ENCODE measurements at places on chromosomes 11 and 22.

DNA sequence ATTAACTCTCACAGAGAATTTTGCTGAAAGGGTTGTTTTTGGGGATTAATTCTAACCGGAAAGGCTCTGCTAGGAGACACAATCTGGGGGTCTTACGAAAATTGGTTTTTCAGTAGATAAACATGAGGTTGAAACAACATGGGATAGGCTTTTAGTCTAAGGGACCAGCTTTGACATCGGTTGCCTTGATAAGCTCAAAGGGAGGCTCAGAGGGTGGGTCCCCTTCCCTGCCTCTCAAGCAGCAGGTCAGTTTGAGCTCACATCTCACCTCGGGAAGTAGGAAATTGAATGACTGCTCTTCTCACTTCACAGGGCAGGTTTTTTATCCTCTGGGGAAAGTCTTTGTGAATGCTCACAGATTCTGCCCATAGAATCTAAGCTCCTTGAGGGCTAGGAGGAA is 70.2 kb upstream of the KIRREL3 start:
- DNase-seq = no peak

- DNase-seq = no peak
Measured at GRCh38 chr11:33685082-33685481, 15.5 kb downstream of the C11orf91 start.

DNA sequence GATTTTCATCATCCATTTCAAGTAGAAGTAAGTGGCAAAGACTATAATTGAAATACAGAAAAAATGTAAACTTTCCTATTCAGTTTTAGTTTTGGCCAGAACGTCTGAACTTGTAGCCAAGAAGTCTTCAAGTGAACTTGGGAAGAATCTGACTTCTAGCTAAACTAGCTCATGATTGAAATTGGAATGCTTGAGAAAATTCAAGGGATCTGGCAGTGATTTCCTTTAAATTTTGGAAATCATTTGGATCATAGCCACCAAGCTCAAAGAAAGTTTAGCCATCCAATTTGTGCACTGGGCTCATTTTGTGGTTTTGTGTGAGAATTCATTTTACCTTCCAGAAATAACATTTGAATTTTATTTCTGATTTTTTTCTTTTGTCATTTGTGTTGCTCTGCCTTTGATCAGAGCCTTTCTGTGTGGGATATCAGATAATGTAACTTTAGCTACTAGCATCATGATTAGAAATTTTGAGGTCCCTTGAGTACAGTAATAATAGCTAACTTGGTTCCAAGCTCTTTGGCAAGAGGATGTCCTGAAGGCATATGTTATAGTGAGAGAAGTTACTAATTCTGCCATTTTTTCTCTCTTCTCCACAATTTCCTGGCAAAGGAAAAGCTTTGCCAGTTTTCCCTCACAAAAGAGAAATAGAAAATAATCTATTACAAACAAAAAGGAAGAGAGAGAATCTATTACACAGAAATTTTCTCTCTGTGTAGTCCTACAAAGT is 2123.7 kb upstream of the RAG2 start:
- no peak for DNase-seq

DNA sequence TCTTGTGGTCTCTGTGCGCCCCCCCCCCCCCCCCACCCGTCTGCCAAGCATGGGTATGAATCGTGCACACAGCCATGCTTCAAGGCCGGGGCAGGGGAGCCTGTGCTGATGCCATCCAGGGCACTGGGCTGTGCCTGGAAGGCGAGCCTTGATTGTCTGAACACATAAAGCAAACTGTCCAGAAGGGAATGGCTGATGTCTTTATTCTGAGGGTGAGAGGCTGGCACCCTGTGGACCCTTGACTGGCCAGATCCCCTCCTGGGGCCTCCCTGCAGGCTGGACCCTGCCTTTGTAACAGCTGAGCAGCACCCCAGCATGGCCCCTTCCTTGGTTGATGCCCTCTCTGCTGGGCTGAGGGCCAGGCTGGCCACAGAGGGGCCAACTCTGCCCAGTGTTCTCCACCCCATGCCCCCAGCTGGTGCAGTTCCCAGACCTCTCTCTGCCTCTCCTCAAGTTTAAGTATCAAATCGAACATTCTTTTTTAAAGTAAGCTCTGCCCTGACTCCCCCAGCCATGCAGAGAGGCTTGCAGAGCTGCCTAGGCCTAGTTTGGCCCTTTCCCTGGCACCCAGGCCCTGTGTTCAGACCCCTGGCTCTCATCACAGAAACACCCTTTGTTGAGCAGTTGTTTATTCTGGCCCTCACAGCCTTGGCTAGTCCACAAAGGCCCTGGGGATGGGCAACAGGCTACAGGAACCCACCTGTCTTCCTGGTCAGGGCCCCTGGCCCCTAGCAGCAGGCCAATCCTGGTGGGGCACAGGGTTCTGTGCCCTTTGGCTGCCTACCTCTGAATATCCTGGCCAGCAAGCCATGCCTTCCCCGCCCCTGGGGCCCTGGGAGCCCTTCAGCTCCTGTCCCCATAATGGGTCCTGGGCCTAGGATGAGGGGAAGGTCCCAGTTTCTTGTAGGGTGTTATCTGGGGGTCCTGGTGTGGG is 3.9 kb upstream of the RANBP1 start:
- DNase-seq = no peak

GRCh38 chr22:23220485-23221350 is 40.4 kb downstream of the BCR start:
- no peak for DNase-seq

GRCh38 chr22:30890686-30891442 is 77.7 kb downstream of the MORC2 start:
- no peak for DNase-seq

DNA sequence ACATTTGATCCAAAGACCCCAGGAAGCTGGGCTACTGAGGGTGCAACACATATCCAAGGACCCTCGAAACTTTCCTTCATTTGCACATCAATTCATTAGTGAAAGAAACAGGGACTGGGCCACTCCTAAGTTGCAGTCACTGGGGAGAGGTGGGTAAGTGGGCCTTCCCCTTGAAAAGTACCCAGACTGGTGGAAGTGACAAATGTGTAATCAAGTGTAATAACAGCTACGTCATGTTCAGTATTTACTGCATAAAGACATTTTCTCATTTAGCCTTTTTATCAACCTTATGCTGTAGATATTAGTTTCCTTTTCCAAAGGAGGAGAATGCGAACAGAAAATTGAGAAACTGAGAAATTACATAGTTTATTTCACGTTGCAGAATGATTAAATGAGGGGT is 101.9 kb upstream of the OLFML1 start:
- DNase-seq = no peak

- no peak for DNase-seq
Measured at GRCh38 chr22:17436382-17436980, 67.2 kb downstream of the CECR2 start.

DNA sequence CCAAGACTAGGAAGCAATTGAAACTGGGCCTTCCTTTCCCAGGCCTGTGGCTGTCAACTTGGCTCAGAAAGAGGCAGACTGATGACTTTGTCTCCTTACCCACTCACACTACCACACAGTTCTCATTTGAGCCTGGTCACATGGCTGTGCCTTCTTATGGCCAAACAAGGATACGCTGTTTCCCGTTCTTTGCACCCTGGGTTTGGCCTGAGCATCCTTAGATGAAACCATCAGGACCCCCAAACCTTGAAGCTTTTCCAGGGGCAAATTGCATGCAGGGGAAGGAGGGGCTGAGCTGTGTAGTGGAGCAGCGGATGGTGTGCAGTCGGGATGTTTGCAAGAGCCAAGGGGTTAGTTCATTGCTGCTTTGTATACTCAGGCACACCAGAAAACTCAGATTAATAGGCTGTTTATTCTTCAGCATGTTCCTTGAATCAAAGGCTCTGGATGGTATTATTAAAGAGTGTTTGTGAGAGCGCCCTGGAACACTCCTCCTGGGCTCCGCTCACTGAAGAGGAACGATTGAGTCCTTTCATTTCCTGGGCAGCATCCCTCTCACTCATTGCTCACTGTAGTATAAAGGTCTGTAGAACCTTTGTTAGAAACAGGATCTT is 69.8 kb downstream of the ARFGAP2 start:
- DNase-seq = no peak

GRCh38 chr11:119377112-119377901 is 4.2 kb downstream of the USP2 start:
- DNase-seq = no peak

GRCh38 chr11:9858822-9859221 is 194.9 kb downstream of the SWAP70 start:
- DNase-seq = no peak

DNA sequence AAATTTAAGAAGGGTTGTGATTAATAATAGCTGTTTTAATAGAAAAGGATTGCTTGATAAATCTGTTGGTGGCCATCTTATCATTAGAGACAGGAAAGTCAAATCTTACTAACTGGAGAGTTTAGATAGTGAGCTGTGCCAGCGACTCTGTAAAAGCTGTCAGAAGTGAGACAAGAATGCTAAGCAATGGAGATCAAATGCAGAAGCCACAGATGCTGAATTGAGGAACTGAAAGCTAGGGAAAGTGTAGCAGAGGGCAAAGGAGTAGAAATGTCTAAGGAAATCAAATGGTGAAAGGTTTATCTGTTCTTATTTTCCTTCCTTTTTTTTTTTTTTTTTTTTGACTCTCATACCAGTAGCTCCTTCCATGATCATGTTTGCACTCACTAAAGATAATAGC is 13.7 kb downstream of the MS4A13 start:
- DNase-seq = no peak

- no peak for DNase-seq
Measured at GRCh38 chr11:131305005-131305404, 65.4 kb upstream of the NTM start.

Data from NCI-H748 treated with DMSO at 0.1 percent for 48 hours (cell line).